ENCODE measurements at places on chromosomes 5 and 9. TPM values are rescaled to one million over a fixed set of nuclear protein-coding genes. Genes with fewer than 3 reads are reported as not detected.
A peak's percentile ranks its signal among the peaks of the same experiment; 100 is the strongest.

- DNase-seq, result no peak
Measured at GRCh38 chr9:117104716-117105495, 310.0 kb downstream of the ASTN2 start.

GRIA1 gene
- not detected for total RNA-seq

DNA sequence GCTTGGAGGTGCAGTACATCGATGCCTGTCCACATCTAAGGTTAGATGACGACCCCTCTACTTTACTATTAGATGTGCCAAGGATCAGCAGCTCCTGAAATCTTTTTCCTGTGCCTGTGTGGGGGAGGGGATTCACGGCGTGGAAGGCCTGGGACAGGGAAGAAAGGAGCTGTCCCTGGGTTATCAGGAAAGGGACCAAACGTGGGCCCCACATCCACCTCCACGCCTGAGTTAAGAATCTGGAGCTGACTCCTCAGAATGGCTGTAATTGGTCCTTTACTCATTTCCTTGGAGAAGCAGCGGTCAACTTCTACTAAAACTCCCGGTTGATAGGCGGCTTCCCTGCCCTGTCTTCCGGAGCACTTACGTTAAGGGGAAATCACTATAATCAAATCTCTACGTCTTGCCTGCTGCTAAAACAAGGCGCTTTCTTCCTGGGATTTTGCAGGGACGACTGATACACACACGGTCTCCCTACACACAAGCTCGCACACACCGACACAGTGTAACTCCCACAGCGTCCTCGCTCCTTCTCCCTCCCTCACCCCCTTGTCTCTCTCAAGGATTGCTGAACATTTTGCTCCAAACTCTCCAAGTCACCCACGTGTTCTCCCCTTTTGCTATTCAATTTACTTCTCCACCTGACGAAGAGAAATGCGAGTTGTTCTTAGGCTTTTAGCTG lies 1.4 kb downstream of the PDE4D start:
- no peak for DNase-seq

- DNase-seq, result no peak
Measured at GRCh38 chr5:68332080-68332451, 116.5 kb downstream of the PIK3R1 start.

DNA sequence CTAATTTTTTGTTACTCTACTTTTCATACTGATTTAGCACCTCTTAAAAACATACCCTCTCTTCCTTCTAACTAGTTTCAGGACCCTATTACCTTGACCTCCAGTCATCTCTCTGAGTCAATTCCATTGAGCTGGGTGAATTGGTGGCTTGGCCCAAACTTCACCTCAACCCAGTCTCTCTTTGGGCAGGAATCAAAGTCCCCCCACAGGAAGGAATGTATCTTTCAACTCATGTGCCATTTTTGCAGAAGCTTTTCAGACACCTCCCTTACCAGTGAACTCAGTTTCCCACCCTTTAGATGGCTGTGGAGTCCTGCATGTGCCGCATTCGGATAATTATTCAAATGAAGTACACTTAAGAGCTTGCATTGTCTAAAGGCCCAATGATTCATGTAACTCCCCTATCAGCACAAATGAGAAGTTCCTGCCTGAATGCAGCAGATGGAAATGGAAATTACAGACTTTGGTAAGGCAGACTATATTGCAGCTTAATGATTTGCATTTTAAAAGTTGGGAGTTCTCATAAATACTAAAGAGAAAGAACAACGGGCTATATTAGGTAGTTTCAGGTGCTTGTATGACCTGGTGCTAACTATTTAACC lies 693.5 kb downstream of the PTPRD start:
- no peak for DNase-seq

- peak; percentile 8 for DNase-seq
Measured at GRCh38 chr5:39547553-39548154, 122.9 kb upstream of the DAB2 start.

DNA sequence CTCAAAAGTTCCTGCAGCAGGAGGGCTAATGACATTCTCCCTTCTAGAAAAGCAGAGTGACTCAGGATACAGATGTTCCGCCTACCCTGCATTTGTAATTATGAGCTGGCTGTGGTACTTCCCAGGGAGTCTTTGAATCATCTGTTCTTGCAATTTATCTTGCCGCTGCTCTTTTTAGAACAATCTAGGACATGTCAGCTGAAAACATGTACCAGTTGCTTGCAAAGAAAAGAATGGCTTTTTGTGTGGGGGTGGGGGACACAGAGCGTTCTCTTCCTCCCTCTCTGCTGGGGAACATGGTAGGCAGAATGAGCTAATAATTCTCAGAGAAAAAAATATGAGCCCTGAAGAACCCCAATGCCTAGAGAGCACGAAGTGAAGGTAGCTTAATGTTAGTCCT lies 51.7 kb upstream of the TUT7 start:
- no peak for DNase-seq

DNA sequence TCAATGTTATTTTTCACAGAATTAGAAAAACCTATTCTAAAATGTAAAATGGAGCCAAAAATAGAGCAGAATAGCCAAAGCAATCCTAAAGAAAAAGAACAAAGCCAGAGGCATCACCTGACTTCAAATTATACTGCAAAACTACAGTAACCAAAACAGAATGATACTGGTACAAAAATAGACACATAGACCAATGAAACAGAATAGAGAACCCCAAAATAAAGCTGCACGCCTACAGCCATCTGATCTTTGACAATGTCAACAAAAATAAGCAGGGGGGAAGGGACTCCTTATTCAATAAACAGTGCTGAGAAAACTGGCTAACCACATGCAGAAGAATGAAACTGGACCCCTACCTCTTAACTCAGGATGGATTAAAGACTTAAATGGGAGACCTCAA lies 65.8 kb upstream of the PDE4D start:
- DNase-seq, result no peak

TXNDC8 gene
- total RNA-seq, result not detected

DNA sequence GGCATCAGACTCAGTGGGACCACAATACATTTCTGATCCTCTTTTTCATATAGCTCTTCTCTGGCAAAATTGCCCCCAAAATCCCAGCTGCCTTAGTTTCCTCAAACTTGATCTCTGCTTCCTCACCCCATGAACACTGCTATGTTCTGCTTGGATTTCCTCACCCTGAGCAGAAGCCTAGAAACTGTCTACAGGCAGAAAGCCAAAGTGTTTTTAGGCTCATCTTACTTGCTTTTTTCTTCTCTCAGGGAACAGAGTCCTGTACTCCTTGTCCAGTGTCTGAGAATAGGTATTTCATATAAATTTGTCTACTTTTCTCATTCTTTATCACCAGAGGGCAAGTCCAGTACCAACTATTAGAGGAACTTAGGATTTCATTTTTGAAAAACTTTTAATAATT lies 21.5 kb upstream of the UBAP1 start:
- DNase-seq, result no peak

- no peak for DNase-seq
Measured at GRCh38 chr9:134725605-134725940, 84.0 kb downstream of the COL5A1 start.

PTPRD gene
- total RNA-seq, result not detected

GEMIN5 gene
- total RNA-seq, result 30.5 TPM

GRCh38 chr5:109630093-109630492 lies 59.6 kb upstream of the MAN2A1 start:
- DNase-seq, result no peak

GRCh38 chr9:35306283-35306682 lies 144.5 kb downstream of the UNC13B start:
- DNase-seq, result no peak

DNA sequence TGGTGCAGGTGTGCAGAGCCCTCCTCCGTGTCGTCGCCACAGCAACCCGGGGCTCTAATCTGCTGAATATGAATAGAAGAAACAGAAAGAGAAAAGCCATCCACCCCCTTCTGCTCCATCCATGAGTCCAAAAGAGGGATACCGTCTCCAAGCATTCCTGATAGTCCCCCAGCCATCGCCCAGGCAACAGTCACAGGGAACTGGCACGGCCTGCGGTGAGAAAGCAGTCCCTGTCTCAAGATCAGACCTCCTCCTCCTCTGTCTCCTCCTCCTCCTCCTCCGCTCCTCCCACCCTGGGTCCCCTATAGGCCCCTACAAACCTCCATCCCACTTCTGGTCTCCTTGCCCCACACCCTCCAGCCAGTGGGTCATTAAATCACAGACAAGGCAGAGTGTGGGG lies 308.1 kb upstream of the MPDZ start:
- no peak for DNase-seq

DNA sequence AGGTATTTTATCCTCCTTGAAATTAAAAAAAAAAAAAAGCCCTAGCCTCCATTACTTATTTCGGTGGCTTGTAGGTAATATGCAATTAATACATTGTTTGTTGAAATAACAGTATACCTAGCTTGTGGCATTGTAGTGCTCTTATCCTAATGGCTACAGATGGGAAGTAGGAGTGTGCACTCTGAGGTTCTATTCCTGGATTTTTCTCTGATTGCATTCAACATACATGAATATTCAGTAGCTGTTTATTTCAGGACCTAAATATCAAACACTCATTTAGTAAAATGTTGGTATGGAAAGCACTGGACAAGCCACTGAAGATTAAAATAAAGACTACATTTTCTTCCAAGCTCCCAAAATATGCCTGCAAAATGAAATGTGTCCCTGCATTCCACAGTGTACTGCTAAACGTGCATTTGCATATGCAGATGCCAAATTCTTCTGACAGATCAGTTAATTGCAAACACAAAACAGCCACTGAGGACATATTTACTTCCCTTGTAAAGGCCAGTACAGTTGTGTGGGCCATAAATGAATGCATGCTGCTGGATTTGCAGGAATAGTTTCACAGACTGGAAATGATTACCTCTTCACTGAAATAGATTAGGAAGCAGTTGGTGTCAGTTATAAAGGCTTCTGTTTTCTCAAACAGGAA lies 826.1 kb downstream of the PRELID2 start:
- DNase-seq, result no peak

IQGAP2 gene
- 62.0 TPM for total RNA-seq

- no peak for DNase-seq
Measured at GRCh38 chr5:45508135-45508534, 188.0 kb downstream of the HCN1 start.

GRCh38 chr5:757931-758697 lies 26.4 kb downstream of the ZDHHC11B start:
- peak; percentile 54 for DNase-seq

DNA sequence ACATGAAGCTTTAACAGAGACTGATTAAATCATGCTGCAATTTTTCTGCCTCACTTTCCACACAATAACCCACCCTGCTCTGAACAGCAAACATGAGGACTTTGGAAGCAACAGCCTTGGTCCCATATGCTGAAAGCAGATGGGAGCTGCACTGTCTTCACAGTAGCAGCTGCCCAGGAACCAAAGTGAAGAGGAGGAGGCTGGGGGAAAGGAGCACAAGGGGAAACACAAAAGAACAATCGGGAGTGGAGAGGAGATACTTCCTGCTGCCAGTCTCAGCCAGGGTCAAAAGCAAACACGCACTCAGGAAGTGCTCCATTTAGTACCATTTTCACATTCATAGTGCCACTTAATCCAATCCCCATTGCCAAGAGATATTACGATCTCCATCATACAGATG lies 183.3 kb upstream of the PUM3 start:
- no peak for DNase-seq

- DNase-seq, result no peak
Measured at GRCh38 chr5:80234116-80234948, 21.5 kb downstream of the SERINC5 start.

SPINK7 gene
- not detected for total RNA-seq

GRCh38 chr5:54234304-54234933 lies 76.0 kb downstream of the ARL15 start:
- no peak for DNase-seq

SPINK4 gene
- not detected for total RNA-seq

GRCh38 chr5:112880219-112880964 lies 19.3 kb downstream of the SRP19 start:
- no peak for DNase-seq

GRCh38 chr5:17249029-17249634 lies 31.7 kb downstream of the BASP1 start:
- no peak for DNase-seq

SHROOM1 gene
- total RNA-seq, result 1.3 TPM

DNA sequence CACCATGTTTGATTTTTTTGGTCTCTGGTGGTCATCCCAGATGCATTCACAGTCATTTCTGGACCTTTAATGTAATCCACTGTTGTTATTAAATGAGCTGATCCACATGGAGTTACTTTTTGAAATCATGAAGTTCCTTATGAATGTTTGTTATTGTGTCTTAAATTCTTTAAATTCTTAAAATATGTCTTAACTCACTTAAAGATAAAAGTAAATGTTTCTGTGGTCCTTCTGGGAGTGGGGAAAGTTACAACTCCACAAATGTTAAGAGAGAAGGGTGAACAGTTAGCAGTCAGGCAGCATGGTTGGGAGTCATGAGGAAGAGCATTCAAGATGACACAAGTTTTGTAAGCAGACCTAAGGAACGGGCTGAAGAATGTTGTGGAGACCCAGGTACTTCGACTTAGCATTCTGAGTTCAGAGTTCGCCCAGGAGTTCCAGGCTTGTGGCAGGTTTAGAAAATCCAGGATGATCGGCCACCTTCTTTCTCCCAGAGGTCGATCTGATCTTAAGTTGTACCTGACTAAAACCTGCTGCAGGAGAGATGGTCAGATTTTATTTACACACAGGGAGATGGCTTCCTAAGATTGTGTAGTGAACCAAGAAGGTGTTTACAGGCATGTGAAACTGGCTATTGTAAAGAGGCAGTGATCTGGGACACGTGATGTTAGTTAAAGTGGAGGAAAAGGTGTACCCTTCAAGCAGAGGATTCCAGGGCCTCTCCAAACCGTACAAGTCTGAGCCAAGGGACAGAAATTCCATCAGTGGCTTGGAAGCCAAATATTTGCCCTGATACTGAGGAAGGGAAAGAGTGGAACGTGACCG lies 17.2 kb downstream of the SLC1A1 start:
- no peak for DNase-seq

DNA sequence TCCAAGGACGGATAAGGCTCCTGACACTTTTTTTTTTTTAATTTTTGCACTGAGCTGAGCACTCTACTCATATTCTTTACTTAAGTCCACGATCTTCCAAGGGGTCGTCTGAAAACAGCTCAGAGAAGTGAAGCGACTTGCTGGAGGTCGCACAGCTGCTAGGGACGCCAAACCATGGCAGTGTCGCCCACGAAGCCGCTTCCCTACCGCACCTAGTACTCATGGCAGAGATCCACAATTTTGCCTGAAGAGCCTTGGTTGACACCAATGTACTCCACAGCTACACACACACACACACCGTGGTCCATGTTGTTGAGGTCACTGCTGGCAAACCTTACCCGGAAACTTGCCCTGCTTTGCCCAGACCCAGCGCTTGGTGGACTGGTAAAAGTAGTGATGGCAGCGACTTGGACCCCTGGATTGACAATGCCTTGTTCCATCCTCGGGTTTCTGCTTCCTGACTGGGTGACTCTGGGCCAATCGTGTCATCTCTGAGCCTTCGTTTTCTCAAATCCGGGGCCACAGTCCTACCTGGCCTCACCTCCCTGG lies 521 bp upstream of the SLIT3 start:
- no peak for DNase-seq

DNA sequence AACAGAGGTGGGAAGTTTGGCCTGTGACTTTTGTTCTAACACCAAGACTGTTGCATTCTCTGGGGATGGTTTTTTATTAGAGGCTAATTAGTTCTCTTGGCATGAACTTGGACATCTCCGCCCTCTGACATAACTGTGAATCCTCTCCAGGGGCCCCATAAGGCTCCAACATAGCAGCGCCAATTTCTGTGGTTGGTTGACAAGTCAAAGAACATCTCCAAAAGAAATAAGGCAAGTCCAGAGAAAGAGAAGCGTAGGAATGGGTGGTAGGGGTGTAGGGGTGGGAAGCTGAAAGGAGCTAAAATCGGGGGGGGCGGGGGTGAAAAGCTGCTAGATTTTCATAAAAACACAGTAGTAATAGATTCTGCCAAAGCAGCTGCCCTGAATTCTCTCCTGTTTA lies 81.0 kb upstream of the DAB2 start:
- no peak for DNase-seq

IL17B gene
- not detected for total RNA-seq

All from activated naive CD4-positive, alpha-beta T cell treated with anti-CD3 and anti-CD28 coated beads, Interleukin-2, amount 50 U/mL, for 72 hours (primary cell).